ENCODE measurements at places on chromosomes 16 and 17. TPM values are rescaled to one million over a fixed set of nuclear protein-coding genes. Genes with fewer than 3 reads are reported as not detected.

The SPATA22 gene
- not detected for total RNA-seq

DNA sequence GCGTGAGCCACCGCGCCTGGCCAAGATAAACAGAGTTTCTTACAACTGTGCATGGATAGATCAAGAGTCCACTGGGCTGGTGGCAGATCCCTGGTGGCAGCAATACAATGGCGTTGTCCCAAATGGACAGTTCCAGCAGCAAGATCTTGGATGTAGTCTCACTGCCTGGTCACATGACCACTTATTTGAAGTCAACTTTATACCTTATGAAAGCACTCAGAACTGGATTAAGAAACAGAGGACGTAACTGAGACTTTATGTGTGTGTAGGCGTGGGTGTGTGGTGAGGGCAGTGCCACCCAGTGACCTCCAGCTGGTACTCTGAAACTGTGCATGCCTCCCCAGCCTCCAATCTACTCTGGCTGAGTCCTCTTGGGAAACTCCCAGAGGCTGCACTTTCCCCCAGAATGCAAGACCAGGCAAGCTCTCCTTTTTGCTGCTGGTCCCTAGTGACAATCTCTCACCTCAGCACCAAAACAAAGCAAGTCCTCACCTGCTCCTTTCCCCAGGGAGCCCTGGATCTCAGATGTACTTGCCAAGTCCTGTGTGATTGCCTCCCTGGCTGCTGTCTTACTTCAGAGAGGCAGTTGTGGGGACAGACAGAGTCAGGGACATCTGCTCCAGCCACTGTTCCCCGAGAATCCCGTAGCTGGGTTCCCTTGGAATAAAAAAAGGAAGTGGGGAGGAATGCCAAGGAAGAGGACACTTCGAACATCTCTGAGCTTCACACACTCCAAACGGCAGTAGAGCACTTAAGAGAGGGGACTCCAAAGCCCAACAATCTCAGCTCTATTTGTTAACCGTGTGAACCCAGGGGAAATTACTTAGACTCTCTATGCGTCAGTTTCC lies 11.7 kb upstream of the ST6GALNAC2 start:
- DNase-seq, result no peak

GRCh38 chr17:1639549-1640180 lies 5.9 kb downstream of the SCARF1 start:
- DNase-seq, result no peak

DNA sequence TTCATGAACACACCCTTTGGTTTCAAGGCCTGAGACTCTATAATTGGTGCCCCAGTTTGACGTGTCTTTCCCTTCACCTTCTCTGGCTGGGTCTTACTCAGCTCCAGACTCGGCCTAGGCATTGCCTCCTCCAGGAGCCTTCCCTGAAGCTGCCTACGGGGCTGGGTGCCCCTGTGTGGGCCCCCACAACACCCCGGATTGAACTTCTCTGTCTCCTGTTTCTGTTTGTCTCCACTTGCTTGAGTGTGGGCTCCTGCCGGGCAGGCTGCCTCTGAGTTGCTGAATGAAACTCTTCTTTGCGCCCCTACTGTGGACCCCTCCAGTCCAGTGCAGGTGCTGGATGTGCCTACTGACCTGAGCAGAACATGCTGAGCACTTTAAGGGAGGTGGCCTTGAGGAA lies 2.3 kb upstream of the MPRIP start:
- DNase-seq, result no peak

DNA sequence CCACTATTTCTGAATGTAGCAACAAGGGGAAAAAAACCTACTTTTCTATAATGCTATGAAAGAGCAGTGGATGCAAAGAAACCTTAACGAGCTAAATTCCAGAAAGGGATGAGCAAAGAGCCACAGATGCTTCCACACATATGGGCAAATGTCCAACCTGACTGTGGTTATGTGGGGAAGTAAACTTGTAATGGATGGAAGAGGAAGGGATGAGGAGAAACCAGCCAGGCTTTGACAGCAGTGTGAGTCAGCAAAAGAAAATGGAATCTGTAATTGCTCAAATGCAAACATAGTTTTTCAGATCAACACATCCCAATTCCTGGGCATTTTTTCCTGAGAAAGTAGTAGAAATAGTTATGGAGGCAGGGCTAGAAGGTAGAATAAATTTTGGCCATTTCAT lies 204.8 kb upstream of the CPHXL start:
- DNase-seq, result peak; percentile 79
